ENCODE measurements at places on chromosomes 5 and 9.

DNA sequence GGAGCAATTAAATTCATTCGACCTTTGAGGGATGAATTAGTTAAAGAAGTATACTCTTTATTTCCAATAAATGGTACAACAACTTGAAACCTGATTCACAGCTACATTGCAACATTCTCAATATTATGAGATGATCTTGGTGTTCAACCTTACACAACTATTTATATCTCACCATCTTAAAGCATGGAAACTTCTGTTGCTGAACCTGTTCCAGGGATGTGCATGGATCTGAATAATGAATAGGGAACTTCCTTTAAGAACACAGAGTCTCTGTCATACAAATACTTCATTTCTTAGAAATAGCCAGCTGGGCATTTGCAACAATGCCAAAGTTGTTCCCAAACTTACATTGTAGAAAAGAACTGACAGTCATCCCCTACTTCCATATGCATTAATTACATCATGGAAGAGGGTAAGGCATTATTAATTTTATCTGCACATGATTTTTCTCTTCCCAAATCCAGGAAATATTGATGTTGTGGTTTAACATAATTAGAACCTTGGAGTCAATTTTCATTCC is 39.8 kb upstream of the CCDC112 start:
- no peak overlapping the region for H3K4me3 ChIP-seq
- H3K4me1 ChIP-seq: no peaks in the 10 kb centered on the region
- no peaks in the 10 kb centered on the region for H3K36me3 ChIP-seq
- H3K27ac ChIP-seq: no peak overlapping the region
- DNase-seq: no peak

DNA sequence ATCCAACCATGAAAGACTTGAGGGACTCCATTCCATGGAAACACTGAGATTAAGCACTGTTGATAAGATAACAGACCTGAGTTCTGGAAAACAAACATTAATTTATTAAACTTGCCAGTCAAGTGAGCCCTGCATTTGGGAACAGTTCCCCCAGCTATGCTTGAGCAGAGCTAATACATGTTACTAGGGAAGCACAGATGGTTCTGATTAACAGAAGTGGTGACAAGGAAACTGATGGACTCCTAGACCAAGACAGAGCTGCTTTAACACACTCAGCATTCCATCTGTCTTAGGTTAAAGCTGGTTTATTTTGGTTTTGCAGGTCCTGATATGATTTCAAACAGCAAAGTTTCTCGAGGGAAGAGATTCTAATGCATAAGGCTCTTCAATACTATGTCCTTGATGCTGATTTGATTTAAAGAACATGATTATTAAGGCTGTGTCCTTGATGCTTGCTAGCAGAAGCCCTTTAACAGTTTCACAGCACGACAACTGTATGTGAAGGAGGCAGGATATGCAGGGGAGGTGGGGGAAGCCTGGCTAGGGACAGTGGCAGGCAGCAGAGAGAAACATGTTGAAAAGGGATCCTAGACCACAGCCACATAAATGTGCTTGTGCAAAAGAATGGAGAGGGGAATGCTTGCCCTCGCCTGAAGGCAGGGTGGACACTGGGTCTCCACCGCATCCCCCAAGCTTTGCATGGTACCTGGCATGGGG is 66.2 kb downstream of the ACTBL2 start:
- no peak for DNase-seq
- no peaks in the 10 kb centered on the region for H3K27me3 ChIP-seq
- H3K4me1 ChIP-seq: peaks cover 5% of the 10 kb centered on the region
- no peaks in the 10 kb centered on the region for H3K36me3 ChIP-seq
- H3K4me3 ChIP-seq: no peak overlapping the region

DNA sequence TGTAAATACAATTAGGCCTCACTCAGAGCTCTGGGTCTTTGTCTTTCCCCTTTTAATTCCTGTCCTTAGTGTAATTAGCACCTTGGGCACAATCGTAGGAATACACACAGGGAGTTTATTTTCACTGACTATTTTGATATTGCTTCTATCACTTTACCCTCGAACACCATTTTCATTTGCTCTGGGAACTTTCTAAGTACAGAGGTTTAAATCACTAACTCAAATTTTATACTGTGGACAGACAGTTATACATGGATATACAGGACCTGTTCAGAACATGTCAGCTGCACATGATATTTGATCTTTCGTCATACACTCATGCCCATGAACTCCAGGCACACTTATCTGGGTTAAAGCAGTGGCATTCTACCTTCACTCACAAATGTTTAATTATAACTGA is 217.8 kb upstream of the TMEM161B start:
- no peak overlapping the region for H3K27ac ChIP-seq
- no peak overlapping the region for H3K4me3 ChIP-seq
- DNase-seq: no peak
- H3K36me3 ChIP-seq: no peaks in the 10 kb centered on the region
- no peaks in the 10 kb centered on the region for H3K27me3 ChIP-seq

- no peaks in the 10 kb centered on the region for H3K4me1 ChIP-seq
- H3K36me3 ChIP-seq: no peaks in the 10 kb centered on the region
- peak; percentile 74 for DNase-seq
- no peak overlapping the region for H3K4me3 ChIP-seq
- no peaks in the 10 kb centered on the region for H3K27me3 ChIP-seq
- H3K27ac ChIP-seq: no peak overlapping the region
Observed at GRCh38 chr5:147558826-147559225, 49.0 kb upstream of the DPYSL3 start.

DNA sequence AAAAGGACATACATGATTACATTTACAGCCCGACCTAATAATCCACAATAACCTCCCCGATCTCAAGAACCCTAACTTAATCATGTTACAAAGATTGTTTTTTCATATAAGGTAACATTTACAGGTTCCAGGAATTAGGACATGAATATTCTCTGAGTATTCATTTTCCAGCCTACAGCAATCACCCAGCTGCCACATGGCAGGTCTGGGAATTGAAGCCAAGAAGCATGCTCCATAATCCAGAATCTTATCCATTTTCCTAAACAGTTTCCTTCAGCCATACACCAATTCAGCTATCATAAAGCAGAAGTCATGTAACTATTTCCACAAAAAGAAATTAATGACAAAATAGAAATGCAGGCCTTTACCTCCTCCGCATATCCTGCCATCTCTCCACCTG is 163.4 kb downstream of the CAAP1 start:
- DNase-seq: no peak
- no peaks in the 10 kb centered on the region for H3K36me3 ChIP-seq
- no peaks in the 10 kb centered on the region for H3K4me1 ChIP-seq
- H3K27me3 ChIP-seq: no peaks in the 10 kb centered on the region
- H3K27ac ChIP-seq: no peak overlapping the region
- no peak overlapping the region for H3K4me3 ChIP-seq

GRCh38 chr9:29437526-29437925 is 1864.2 kb upstream of the C9orf72 start:
- H3K4me1 ChIP-seq: no peaks in the 10 kb centered on the region
- no peak overlapping the region for H3K4me3 ChIP-seq
- peaks cover 2% of the 10 kb centered on the region for H3K27me3 ChIP-seq

- no peaks in the 10 kb centered on the region for H3K36me3 ChIP-seq
- no peak for DNase-seq
- H3K27me3 ChIP-seq: no peaks in the 10 kb centered on the region
- H3K27ac ChIP-seq: no peak overlapping the region
Observed at GRCh38 chr5:6379246-6379645, 899 bp upstream of the MED10 start.

DNA sequence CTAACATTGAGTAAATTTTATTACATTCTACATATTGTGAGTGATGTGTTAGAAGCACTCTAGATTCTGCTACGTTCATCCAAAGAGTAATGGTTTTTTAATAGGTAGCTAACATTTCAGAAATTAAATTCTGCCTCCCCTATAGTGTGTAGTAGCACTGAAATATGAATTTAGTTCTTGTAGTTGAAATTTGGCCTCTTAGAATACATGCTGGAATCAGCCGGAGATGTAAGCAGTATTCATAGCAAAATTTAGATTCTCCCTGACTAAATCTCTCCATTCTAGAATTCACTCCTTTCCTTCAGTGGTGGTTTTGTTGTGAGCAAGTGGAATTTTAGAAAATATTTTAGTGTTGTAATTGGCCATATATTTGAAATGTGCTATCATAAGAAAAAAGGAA is 799.9 kb upstream of the CDH10 start:
- H3K4me3 ChIP-seq: no peak overlapping the region
- no peak overlapping the region for H3K27ac ChIP-seq
- H3K27me3 ChIP-seq: no peaks in the 10 kb centered on the region
- H3K36me3 ChIP-seq: no peaks in the 10 kb centered on the region
- no peak for DNase-seq

- H3K27ac ChIP-seq: no peak overlapping the region
- H3K36me3 ChIP-seq: no peaks in the 10 kb centered on the region
Observed at GRCh38 chr5:82799361-82800077, 277.7 kb downstream of the TMEM167A start.

All from aorta (tissue), 5 donors.